ENCODE measurements at places on chromosomes 12 and 14.

DNA sequence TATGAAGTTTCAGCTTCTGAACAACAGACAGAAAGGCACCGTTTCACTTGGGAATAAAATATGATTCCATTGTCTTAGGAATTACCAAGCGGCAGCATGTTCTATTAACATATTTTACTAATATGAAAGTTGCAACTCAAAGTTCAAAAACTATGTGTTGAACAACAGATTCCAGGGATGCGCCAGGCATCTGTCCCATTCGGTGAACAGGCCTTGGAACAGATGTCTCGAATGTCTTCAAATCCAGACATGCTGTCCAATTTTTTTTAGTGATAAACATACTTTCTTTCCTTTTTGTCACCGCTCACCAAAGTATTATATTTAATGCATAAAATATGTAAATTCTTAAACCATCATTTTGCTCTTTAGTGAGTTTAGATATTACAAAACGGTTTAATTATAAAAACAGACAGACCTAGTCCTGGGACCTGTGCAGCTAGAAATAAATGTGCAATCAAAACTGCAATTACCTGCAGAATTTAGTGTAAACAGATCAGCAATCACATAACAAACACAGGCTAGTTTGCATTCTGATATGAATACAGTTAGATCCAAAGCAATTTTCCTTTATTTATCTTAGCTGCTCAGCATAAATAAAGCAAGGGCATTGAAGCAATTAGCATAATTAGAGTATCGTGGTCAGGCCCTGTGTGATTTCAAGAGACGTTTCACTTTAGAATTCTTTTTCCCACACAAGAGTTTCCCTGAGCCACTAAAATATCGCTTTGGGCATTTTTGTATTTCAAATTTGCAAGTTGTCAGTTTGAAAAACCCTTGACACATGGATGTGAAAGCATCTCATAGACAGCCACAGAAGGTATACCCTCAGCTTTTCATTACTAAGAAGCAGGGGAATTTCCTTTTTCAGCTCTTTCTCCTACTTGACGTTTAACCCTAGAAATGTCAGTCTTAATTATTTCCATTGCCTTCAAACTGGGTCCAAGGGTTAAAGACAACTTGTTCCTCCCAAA is 420.8 kb downstream of the EGLN3 start:
- no peak for DNase-seq

DNA sequence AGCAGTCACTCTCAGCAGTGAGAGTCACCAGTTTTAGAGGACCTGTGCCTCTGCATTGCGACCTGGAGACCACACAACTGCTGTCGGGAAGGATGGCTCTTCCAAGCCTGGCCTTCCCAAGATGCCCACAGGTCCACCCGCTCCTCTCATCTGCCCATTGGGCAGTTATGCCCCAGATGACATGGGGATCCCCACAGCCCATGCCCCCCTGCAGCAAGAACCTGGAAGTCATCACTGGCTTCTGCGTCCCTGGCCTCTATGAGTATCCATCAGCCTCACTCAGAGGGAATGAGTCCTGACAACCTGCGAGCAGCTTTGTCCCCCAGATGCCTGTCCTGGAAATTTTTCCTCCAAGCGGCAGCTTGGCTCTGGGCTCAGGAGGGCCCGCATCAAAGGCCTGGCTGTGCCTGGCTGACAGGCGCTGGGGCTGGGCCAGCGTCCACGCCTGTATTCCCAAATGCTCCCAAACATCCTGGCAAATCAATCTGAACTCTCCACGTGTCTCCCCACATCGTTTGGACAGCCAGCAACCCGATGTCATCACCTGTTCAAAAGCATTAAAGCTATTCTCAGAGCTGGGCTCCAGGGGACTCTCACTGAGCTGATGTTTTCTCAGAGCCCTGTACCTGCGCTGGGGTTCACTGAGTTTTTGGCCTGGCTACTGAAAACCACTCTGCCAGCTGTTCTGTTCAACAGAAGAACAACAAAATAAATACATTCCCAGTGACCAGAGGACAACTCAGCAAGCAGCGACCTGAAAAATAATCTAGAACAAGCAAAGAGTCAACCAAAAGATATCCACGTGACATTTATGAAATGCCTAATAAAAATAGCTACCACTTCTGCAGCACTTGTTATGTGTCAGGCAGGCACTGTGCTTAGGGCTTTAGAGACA is 57.8 kb downstream of the CLMN start:
- no peak for DNase-seq

DNA sequence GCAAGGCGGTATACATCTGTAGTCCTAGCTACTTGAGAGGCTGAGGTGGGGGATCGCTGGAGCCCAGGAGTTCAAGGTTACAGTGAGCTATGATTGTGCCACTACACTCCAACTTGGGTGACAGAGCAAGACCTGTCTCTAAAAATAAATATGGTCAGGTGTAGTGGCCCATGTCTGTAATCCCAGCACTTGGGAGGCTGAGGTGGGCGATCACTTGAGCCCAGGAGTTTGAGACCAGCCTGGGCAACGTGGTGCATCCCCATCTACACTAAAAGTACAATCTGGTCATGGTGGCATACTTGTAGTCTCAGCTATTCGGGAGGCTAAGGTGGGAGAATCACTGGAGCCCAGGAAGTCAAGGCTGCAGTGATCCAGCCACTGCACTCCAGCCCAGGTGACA is 40.6 kb downstream of the HECTD1 start:
- DNase-seq = no peak

DNA sequence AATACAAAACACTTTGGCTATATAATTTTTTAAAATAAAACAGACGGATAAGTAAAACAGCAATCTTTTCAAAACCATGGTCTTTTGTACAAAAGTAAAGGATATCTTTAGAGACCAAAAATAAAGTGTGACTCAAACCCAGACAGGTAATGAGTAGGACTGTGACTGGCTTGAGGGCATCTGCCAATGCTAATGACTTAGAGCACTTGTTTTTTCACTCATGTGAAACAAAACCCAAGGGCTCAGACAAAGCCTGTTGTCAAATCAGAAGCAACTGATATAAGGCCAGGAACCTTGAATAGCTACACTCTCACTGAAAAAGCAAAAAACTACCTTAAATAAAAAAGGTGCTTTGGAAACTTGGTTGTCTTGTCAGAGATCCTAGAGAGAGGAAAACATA is 357.4 kb downstream of the TMEM117 start:
- DNase-seq = peak; percentile 6

DNA sequence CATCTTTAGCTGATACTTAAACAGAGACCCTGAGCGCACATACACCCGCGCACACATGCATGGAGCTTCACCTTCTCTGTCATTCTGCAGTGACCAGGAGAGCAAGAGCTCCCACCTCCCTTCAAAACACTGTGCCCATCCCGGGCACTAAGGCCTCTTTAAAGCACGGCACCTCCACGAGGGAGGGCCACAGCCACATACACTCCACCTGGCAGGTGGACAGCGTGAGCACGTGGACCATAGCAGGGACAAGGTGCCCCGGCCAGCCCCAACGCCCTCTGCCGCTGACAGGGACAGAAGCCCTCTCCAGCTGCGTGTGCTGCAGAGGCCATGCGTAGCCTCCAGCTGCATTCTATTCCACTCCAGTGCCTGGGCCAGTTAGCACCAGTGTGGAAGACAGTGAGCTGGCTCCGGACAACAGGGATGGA is 5.4 kb downstream of the GAPDH start:
- no peak for DNase-seq

DNA sequence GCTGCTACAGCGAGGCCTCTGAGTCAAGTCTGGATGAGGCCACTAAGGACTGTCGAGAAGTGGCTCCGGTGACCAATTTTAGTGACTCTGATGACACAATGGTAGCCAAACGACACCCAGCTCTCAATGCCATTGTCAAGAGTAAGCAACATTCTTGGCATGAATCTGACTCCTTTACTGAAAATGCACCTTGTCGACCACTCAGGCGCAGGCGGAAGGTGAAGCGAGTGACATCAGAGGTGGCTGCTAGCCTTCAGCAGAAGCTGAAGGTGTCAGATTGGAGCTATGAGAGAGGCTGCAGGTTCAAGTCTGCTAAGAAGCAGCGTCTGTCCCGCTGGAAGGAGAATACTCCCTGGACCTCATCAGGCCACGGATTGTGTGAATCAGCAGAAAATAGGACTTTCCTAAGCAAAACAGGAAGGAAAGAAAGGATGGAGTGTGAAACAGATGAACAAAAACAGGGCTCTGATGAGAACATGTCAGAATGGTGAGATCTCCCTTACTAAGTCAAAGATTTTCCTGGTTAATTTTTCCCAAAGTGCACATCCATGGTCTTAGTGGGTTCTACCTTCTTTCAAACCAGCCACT is 2.9 kb downstream of the GPATCH2L start:
- no peak for DNase-seq

GRCh38 chr12:106080791-106081170 is 58.0 kb downstream of the NUAK1 start:
- DNase-seq = no peak

DNA sequence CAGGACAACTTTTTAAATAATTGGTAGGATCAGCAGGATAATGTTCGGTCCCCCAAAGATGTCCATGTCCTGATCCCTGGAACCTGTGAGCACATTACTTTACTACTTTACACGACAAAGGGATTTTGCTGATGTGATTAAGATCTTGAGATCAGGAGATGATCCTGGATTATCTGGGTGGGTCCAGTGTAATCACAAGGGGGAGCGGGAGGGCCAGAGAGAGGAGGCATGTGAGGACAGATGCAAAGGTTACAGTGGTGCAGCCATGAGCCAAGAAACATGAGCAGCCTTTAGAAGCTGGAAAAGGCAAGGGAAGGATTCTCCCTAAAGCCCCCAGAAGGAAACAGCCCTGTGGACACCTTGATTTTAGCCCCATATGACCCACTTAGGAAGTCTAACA is 33.1 kb downstream of the KCNK10 start:
- DNase-seq = no peak

GRCh38 chr12:69039911-69040310 is 106.9 kb upstream of the CPM start:
- DNase-seq = no peak

DNA sequence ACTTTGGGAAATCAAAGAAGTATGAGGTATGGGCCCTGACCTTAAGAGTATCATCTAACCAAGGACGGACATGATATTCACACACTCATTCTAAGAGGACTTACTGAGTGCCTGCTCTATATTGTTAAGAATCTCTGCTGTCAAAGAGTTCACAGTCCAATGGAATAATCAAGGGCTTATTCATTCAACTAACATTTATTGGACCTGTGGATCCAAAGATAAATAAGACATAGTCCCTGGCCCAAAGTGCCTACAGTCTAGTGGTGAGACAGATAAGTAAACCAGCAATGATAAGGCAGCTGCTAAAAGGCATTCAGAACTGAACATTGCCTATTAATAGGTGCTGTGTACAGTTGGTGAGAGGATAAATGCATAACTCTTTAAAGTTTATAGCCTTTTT is 11.0 kb downstream of the WDR20 start:
- DNase-seq = no peak

GRCh38 chr14:50397390-50398188 is 908 bp upstream of the CDKL1 start:
- peak; percentile 45 for DNase-seq

- DNase-seq = peak; percentile 20
Measured at GRCh38 chr12:14514154-14514842, 53.4 kb downstream of the PLBD1 start.

DNA sequence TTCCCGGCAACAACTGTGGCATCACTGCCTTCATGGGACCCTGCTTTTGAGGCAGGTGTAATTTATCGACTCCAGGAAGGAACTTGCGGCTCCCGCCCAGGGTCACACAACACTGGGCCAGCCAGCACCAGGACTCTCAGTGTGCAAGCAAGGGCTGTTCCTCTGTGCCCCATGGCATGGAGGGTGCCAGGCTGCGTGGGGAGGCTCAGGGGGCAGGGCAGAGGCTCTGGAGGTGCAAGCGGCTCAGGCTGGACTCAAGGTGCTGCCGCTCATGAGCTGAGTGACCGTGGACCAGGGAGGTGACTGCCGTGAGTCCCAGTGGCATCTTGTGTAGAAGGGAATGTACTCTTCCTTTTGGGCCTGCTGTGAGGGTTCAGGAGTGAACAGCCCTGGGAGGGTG is 57.6 kb downstream of the SLC24A4 start:
- no peak for DNase-seq

DNA sequence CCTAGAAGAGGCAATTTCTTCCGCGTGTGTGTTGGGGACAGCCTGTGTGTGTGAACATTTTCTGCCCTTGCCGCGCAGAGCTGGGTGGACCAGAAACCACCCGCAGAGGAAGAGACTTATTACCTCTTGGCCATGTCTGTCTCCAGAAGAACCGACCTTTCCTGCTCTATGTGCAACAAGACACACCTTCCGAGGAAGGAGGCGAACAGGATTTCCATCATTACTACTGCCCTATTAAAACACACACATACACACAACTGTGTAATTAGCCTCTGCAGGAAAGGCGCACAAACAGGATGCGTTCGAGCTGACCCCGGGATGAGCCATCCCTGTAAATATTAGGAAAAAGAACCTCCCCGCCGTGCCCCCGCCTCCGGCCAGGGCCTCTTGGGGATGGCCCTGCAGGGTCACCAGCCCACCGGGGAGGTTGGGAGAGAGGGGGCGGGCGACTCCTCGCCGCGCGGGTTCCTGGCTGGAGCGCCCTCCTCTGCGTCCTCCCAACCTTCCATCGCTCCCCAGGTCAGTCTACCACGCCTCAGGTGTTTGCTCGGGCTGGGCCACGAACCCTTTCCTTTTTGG is 484 bp upstream of the PRKCH start:
- no peak for DNase-seq

GRCh38 chr12:3081091-3081490 is 3.9 kb downstream of the TSPAN9 start:
- no peak for DNase-seq

- DNase-seq = no peak
Measured at GRCh38 chr14:24958271-24958670, 91.7 kb downstream of the STXBP6 start.

- no peak for DNase-seq
Measured at GRCh38 chr12:52054231-52054832, 3.1 kb downstream of the NR4A1 start.

Data from NCI-H446 treated with DMSO at 0.1 percent for 48 hours (cell line).